ENCODE measurements at places on chromosomes 5 and 9.

- DNase-seq = no peak
Observed at GRCh38 chr5:5370059-5370774, 52.3 kb upstream of the ICE1 start.

DNA sequence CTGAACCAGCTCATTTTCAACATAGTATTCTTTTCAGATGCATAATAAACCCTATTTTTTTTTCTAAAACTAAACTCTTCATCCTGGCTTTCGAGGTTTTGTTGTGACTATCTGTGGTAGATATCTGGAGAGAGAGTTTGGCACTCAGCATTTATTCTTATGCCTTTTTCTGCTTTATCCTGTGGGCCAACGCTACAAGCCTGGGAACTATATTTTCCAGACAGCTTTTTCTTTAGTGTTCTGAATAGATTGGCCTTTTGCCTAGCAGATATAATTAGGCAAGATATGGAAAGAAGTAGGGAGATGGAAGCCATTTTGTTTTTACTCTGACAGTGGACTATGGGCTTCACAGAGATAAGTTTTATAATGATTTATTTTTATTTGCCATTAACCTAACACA is 486.7 kb downstream of the TMEM232 start:
- no peak for DNase-seq

GRCh38 chr9:127778280-127779135 is at the start of gene SH2D3C:
SH2D3C (minus strand) TSS chr9:127778666; CDS start chr9:127778627, 39 bp downstream.
- DNase-seq = peak; percentile 62

DNA sequence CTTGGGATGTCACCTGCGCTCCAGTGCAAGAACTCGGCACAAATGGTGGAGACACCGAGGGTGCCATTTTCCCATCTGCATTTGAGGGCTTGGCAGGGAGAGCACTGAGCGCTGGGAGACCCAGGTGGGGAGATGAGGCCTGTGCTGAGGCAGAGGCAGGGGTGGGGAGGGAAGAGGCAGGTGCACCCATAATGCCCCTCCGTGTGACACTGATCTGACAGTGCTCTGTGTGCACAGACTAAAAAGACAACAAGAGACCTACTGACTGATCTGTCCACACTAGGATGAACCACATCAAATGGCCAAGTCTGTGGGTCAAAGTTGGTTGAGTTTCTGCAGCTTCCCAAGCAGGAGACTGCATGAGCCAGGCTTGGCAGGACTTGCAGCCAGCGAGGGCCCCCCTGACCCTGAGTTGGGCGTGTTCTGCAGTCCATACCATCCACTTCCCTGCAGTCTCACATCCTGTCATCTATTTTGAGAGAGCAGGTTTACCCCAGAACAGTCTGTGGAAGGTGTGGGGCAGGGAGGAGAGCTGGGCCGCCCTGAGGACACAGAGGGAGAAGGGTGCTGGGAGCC is 41.9 kb downstream of the NEK6 start:
- DNase-seq = no peak

- no peak for DNase-seq
Observed at GRCh38 chr9:6956879-6957278, 199.1 kb downstream of the KDM4C start.

GRCh38 chr5:143636931-143637528 is 174.9 kb upstream of the HMHB1 start:
- DNase-seq = no peak

GRCh38 chr5:36875051-36875789 is 1.3 kb upstream of the NIPBL start:
- peak; percentile 42 for DNase-seq

DNA sequence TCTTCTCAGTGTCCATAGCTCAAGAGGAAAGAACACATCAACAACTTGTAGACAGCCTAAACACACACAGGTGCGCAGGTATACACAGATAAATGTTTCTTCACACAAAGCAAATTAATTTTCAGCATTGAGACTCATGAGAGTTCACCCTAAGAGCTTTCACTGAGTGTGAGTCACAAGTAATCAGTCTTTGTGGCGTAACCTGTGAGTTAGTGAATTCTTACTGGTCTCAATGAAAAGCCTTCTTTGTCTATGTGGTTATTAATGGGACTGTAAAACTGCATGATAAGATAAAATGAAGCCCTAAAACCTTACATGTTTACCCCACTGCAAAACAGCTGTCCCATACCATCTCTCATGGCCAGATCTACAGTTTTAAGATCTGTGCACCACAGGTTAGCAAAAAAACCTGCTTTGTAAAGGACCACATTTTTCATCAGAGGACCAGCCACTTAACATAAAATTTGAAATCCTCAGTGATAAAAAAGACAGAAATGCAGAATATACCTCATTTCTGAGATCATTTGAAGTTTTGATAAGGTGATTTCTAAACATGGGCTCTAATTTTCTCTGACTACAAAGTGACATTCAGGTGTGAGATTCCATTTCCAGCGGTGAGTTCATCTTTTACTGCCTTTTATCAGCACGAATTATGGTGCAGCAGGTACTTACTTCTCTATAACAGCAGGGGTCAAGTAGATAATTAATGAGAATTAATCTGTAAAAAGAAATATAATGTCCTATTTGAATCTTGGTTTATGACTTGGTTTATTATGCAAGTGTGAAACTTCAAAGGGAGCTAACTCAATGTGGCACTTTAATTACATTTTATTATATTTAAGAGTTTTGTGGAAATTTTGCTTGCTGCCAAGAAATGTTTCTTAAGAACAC is 335.7 kb upstream of the PIK3R1 start:
- DNase-seq = no peak

DNA sequence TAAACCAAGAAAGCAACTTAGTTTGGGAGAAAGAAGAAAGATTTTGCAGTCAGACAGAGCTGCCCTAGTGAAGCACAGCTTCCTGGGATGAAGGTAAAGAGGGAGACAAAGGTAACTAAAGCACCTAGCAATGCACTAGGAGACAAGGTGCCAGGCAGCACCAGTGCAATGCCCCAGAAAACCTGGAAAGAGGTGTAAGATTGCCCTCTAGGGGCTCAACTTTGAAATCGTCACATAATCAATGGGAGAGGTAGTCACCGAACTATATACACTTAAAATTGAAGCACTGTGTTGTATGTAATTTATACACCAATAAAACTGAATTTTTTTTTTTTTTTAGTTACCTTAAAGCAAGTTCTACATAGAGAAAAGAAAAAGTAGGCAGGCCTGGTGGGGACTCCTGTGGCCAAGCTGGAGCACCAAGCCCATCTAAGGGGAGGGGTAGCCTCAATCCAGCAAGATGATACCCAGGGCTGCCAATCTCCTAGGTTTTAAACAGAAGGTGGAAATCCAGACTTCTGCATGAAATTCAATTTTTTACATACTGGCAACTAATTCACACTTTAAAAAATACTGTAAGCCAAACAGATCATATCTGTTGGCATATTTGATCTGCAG is 48.2 kb downstream of the CDK5RAP2 start:
- peak; percentile 28 for DNase-seq

GRCh38 chr9:72290311-72290710 is 74.7 kb downstream of the ZFAND5 start:
- no peak for DNase-seq

- no peak for DNase-seq
Observed at GRCh38 chr5:68793074-68793473, 300.7 kb upstream of the SLC30A5 start.

DNA sequence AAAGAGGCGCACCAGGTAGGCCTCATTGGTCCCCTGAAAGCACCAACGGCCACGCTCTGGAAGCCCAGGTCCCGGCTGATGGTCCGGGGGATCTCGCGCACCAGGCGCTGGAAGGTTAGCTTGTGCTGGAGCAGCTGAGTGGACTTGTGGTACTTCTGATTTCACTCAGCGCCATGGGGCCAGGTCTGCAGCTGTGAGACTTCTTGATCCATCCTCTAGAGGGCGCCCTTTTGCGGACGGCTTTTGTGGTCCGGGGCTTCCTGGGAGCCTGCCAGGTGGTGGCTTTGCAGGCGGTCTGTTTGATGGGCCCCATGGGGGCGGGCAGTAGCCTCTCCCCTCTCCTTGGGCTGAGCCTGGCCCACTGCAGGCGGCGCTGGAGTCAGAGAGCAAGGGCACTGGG is 10.4 kb downstream of the TAF11L12 start:
- DNase-seq = peak; percentile 24

DNA sequence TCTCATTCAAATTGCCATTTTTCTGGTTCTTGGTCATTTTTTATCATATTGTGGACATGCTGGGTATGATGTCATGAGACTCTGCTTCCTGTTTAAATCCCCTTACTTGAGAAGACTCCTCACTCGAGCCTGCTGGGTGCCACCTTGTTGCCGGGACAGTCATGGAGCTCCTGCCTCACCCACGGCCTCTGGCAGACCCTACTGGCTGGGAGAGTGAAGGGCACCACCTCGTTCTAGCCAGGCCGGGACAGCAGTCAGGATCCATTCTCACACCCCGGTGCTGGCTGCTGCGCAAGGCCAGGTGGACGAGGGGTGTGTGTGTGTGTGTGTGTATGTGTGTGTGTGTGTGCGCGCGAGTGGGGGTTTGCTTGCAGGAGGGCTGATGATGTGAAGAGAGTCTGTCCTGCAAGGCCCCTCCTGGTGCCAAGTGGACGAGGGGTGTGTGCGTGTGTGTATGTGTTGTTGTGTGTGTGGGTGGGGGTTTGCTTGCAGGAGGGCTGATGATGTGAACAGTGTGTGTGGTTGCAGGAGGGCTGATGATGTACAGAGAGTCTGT is 4.4 kb downstream of the CEP72 start:
- DNase-seq = peak; percentile 7

- no peak for DNase-seq
Observed at GRCh38 chr5:90446961-90447360, 27.6 kb downstream of the MBLAC2 start.

DNA sequence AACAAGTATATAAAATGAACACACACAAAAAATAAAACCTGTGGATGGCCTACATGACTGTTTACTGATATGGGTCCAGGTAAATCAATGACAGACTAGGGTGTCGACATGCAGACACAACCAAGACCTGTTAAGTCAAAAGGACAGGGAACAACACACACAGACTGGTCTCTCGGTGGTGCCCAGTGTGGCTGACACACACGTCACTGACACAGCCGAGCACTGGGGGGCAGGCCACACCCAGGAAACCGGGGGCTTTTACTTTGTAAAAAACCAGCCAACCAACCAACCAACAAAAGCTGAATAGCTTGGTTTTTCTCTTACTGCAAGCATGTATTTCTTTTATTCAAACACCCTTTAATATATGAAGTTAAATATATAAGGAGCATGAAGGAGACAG is 5.0 kb downstream of the FAM163B start:
- peak; percentile 53 for DNase-seq

DNA sequence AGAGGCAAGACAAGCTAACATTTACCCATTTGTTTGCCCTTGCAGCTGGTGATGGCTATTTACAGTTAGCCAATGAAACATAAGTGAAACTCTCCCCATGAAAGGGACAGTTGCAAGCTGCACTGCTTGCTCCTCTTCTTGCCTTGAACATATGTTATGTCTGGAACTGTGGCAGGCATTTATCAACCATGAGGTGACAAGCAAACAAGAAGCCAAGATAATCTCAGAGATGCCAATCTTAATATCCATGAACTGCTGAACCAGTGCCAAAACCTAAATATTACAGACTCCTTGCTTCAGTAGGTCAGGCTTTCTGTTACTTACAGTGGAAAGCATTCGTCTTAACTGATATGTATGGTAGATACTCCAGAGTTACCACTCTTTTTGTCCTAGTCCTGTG is 133.4 kb downstream of the ACTBL2 start:
- DNase-seq = no peak

DNA sequence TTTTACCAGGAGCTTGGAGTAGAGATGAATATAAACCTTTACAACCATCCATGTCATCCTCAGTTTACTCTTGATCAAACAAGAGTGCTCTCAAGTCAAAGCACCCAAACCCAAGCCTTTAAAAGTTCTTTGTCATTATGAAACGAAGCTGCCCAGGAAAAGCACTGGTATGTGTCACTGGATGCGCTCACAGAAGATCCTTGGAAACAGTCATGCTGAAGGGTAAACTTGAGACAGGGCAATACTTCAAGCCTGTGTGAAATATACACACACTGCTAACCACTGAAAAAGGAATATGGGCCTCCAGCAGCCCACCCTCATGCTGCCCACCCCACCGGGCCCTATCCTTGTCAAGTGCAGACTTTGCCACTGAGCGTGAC is 84.5 kb downstream of the PRRT1B start:
- DNase-seq = no peak

DNA sequence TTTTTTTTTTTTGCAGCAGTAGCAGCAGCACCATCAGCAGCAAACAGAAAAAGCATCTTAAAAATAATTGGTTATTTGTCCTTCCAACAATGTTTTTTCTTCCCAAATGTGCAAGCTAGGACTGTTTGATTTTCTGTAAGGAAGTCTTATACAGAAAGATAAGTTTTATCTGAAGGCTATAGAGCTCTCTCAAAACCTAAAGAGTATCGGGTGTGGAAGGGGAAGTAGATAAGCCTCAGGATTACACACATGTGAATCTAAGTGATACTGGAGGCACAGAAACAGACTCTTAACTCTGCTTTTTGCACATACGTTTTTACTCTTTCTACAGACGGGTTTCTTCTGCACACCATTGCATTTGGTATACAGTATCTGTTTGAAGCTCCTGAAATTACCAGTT is 184.4 kb upstream of the FTMT start:
- no peak for DNase-seq

DNA sequence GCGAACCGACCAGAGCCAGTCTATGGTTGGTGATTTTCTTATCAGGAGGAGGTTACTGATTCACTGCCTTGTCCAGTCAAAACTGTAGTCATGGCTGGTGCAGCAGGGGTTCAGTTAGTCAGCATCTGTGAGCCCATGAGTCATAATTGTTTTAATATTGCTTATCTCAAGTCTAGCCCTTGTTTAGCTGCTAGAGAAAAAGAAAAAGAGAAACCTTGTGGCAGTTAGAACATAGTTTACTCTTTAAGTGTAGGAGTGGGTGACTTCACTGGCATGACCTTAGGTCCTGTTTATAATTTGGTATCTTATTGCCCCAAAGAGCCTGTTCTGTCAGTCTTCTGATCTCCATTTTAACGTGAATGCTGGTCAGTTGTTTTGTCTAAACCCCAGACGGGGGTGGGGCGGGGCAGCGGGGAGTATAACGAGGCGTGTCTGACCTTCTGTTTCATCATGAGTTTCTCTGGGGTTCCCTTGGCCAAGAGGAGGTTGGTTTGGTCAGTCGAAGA is 76.9 kb upstream of the NFIL3 start:
- DNase-seq = no peak

DNA sequence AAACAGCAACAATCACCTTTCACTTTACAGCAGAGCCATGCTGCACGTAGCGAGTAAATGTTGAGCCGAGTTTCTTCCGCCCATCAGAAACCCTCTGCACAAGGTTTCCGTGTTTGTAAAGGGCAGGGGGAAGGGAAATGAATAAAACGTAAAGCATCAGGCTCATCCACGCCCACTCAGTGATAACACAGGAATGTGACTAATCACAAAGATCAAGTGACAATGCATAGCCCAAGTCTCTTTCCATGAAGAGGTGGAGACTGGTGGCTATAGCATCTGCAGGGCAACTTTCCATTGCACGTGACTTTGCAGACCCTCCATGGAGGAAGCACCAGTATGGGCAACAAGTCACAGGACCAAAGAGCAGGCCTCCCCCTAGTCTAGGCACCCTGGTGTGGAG is 56.6 kb downstream of the CAMSAP1 start:
- no peak for DNase-seq

GRCh38 chr5:73370640-73371583 is 77.7 kb downstream of the FOXD1 start:
- DNase-seq = peak; percentile 25

Measured in BE2C (cell line).